Dermis microvascular lymphatic vessel endothelial cell (primary cell): ENCODE measurements at places on chromosomes 2 and 18. TPM values are rescaled to one million over a fixed set of nuclear protein-coding genes. Genes with fewer than 3 reads are reported as not detected.

CFC1B gene
- total RNA-seq, result not detected in 2 replicates

KIF5C gene
- under 0.01 TPM in 2 replicates for total RNA-seq

DNAJB2 gene
- 15.4 and 30.0 TPM in 2 replicates for total RNA-seq

POTEJ gene
- 0.26 and 0.38 TPM in 2 replicates for total RNA-seq
